Peyer's patch (tissue), 4 donors: ENCODE measurements at places on chromosomes 2 and 18. TPM values are rescaled to one million over a fixed set of nuclear protein-coding genes. Genes with fewer than 3 reads are reported as not detected.

- H3K27ac ChIP-seq = no peak overlapping the region
- no peaks in the 10 kb centered on the region for H3K36me3 ChIP-seq
- H3K27me3 ChIP-seq = no peaks in the 10 kb centered on the region
- no peak for DNase-seq
- no peaks in the 10 kb centered on the region for H3K4me1 ChIP-seq
- no peak overlapping the region for H3K4me3 ChIP-seq
These were observed 896.7 kb upstream of the ZEB2 start for GRCh38 chr2:145416640-145417039.

- no peak overlapping the region for H3K4me3 ChIP-seq
- no peaks in the 10 kb centered on the region for H3K36me3 ChIP-seq
- no peak overlapping the region for H3K27ac ChIP-seq
- DNase-seq = no peak
- no peaks in the 10 kb centered on the region for H3K4me1 ChIP-seq
- H3K27me3 ChIP-seq = no peaks in the 10 kb centered on the region
These were observed 98.6 kb downstream of the PTGR3 start for GRCh38 chr18:75110311-75110710.

KCNF1 gene
- total RNA-seq = 6.6 TPM

STK16 gene
- total RNA-seq = 27.1 TPM

DNA sequence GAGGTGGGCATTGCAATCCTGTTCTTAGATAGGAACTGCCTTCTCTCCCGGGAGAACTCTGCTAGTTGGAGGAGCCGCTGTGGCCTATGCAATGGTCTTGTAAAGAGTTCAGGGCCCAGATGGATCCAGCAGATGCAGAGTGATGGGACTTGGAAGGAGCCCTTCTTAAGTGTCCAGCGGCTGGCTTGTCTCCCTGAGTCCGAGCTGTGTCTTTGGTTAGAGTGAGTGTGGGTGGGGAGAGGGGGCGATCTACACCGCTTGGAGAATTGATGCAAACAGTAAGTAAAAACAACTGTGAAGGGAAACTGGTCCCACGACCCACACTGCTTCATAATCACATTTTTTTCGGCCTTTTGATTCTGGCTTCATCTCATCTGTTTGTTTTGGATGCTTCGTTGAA is 89.8 kb upstream of the CYRIA start:
- H3K27ac ChIP-seq = no peak overlapping the region
- no peaks in the 10 kb centered on the region for H3K27me3 ChIP-seq
- no peak overlapping the region for H3K4me3 ChIP-seq
- DNase-seq = no peak
- no peaks in the 10 kb centered on the region for H3K4me1 ChIP-seq
- H3K36me3 ChIP-seq = no peaks in the 10 kb centered on the region

DNA sequence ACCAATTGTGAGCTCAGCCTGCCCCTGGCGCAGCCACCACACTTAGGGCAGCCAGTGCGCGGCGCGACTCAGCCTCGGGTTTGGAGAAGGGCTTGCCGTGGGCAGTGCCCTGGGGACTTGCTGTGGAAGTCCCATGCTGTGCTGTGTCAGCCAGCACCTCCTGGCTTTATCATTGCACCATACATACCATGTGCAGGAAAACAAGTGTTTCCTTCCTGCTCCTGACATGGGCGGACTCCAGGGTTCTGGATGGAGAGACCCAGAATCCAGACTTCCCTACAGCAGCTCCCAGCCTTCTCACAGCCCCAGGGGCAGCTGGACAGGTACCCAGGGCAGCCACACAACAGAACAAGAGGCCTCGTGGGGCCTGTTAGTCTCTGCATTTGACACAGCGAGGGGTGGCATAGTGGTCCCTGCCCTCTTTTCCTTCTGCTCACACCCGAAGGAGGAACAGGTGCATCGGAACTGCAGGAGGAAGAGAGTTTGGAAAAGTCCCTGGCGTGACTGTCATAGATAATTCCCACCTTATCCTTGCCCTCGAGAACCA is 54.2 kb downstream of the SDC1 start:
- no peak overlapping the region for H3K4me3 ChIP-seq
- no peak overlapping the region for H3K27ac ChIP-seq

GRCh38 chr18:59941331-59941730 is 41.5 kb downstream of the PMAIP1 start:
- no peak overlapping the region for H3K27ac ChIP-seq
- no peaks in the 10 kb centered on the region for H3K4me1 ChIP-seq
- no peak overlapping the region for H3K4me3 ChIP-seq
- no peaks in the 10 kb centered on the region for H3K36me3 ChIP-seq
- DNase-seq = no peak

DNA sequence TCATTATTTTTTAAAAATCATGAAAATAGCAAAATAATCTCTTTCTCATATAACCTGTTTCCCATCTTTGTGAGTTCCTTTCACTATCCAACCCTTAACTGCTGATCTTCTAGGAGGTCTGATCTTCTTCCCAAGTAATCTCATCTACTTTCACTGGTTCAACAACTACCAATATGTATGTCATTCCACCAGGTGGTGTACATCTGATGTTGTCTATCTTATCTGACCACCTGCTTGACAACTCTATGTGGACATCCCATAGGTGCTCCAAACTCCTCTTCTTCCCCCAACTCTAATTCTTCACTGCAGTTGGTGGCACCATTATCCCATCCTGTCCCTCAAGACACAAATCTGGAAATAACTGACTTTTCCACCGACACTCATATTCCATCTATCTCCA is 62.5 kb downstream of the FAM228A start:
- no peaks in the 10 kb centered on the region for H3K4me1 ChIP-seq
- H3K27ac ChIP-seq = no peak overlapping the region
- no peak overlapping the region for H3K4me3 ChIP-seq
- no peaks in the 10 kb centered on the region for H3K27me3 ChIP-seq
- no peaks in the 10 kb centered on the region for H3K36me3 ChIP-seq

ALKAL2 gene
- 3.6 TPM for total RNA-seq

- H3K4me3 ChIP-seq = no peak overlapping the region
- no peaks in the 10 kb centered on the region for H3K36me3 ChIP-seq
- H3K27me3 ChIP-seq = no peaks in the 10 kb centered on the region
- no peak for DNase-seq
- no peaks in the 10 kb centered on the region for H3K4me1 ChIP-seq
These were observed 435.2 kb downstream of the ARHGAP15 start for GRCh38 chr2:143564419-143564818.

- DNase-seq = no peak
- H3K4me1 ChIP-seq = no peaks in the 10 kb centered on the region
- H3K27ac ChIP-seq = no peak overlapping the region
These were observed 25.6 kb upstream of the ITGB6 start for GRCh38 chr2:160225722-160226121.

GRCh38 chr18:35939138-35939537 is 33.3 kb upstream of the RMP24 start:
- no peak for DNase-seq
- H3K4me3 ChIP-seq = no peak overlapping the region
- no peak overlapping the region for H3K27ac ChIP-seq
- H3K4me1 ChIP-seq = no peaks in the 10 kb centered on the region
- H3K36me3 ChIP-seq = no peaks in the 10 kb centered on the region

KHK gene
- 453 TPM for total RNA-seq

EHD3 gene
- 20.6 TPM for total RNA-seq

- no peaks in the 10 kb centered on the region for H3K27me3 ChIP-seq
- H3K36me3 ChIP-seq = no peaks in the 10 kb centered on the region
- no peak overlapping the region for H3K4me3 ChIP-seq
- H3K27ac ChIP-seq = no peak overlapping the region
These were observed 306.5 kb upstream of the ZNF521 start for GRCh38 chr18:25658476-25658875.

- no peaks in the 10 kb centered on the region for H3K27me3 ChIP-seq
- no peak overlapping the region for H3K27ac ChIP-seq
- no peak for DNase-seq
- no peaks in the 10 kb centered on the region for H3K4me1 ChIP-seq
- no peak overlapping the region for H3K4me3 ChIP-seq
These were observed 70.6 kb downstream of the LYPD6 start for GRCh38 chr2:149400997-149401396.

- H3K36me3 ChIP-seq = no peaks in the 10 kb centered on the region
- no peak overlapping the region for H3K4me3 ChIP-seq
- no peaks in the 10 kb centered on the region for H3K27me3 ChIP-seq
- H3K4me1 ChIP-seq = no peaks in the 10 kb centered on the region
- DNase-seq = no peak
These were observed 84.3 kb upstream of the MAP4K4 start for GRCh38 chr2:101613056-101613704.

GRCh38 chr2:151919786-151920185 is 91.6 kb upstream of the ARL5A start:
- H3K36me3 ChIP-seq = no peaks in the 10 kb centered on the region
- H3K4me3 ChIP-seq = no peak overlapping the region
- DNase-seq = no peak
- H3K27me3 ChIP-seq = no peaks in the 10 kb centered on the region

GRCh38 chr2:23588508-23589201 is 203.7 kb downstream of the KLHL29 start:
- no peak overlapping the region for H3K4me3 ChIP-seq
- H3K27me3 ChIP-seq = no peaks in the 10 kb centered on the region
- H3K36me3 ChIP-seq = no peaks in the 10 kb centered on the region
- no peaks in the 10 kb centered on the region for H3K4me1 ChIP-seq

GRCh38 chr2:55345064-55345463 is 74.6 kb downstream of the CCDC88A start:
- H3K4me3 ChIP-seq = no peak overlapping the region
- no peaks in the 10 kb centered on the region for H3K36me3 ChIP-seq
- H3K4me1 ChIP-seq = no peaks in the 10 kb centered on the region
- H3K27ac ChIP-seq = no peak overlapping the region
- no peaks in the 10 kb centered on the region for H3K27me3 ChIP-seq

DNA sequence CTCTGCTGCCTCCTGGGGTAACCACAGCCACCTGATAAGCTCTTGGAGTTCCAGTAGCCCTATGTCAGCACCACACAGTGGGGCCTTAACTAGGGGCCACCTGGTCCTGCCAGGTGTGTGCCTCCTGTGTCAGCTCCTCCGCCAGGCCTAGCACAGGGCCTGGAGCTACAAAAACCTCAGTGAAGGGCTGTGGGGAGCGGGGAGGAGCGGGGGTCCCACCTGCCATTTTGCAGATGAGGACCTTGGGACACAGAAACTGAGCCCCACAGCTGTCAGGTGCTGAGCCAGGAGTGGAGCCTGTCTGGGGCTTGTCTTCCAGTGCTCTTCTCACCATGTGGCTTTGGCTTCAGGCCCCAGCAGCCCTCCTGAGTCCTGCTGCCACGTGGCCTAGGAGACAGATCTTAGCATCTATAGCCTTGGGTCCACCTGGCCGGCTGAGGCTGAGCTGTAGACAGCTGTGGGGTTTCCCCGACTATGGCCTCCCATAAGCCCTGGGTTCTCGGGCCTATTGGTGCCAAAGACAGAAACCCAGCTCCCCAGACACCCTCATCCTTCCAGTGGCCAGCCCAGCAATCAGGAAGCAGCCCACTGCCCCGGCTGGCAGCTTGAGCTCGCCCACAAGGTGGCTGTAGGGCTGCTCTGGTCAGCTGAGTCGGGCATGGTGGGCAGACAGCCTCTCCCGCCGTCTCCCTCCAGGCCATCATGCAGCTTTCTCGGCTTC is 104.5 kb upstream of the MCFD2 start:
- no peaks in the 10 kb centered on the region for H3K27me3 ChIP-seq
- H3K4me1 ChIP-seq = no peaks in the 10 kb centered on the region
- no peaks in the 10 kb centered on the region for H3K36me3 ChIP-seq
- H3K27ac ChIP-seq = no peak overlapping the region
- H3K4me3 ChIP-seq = no peak overlapping the region

LRATD1 gene
- total RNA-seq = 94.8 TPM

DNA sequence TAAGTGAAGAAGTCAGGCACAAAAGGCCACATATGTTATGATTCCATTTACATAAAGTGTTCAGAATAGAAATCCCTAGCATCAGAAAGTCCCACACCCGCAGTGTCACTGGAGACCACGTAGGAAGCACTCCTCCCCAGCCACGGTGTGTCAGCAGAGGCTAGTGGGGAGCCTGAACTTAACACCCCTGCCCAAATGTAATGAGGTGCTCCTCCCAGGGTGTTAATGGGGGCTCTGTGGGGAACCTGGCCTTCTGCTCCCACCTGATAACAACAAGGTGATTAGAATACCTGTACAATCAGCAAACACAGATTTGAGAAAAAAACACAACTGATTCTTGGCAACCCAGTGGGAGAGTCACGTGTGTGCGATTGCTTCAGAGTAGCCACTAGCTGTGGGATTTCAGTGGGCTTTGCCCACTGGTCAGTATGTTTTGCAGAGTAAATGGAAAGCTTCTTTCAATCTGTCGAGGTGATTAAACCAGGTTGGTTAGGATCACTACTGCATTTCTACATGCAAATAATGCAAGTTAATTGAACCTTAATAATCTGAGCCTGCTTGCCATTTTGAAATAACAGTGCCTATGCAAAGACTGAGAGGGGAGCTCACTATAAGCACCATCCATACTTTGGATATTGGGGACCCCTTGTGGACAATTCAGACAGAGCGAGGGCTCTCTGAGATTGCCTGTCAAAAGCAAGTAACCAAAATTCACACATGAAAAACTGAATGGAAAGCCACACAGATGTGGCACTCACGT is 20.6 kb upstream of the ATRAID start:
- no peak overlapping the region for H3K4me3 ChIP-seq
- H3K27ac ChIP-seq = no peak overlapping the region
- no peaks in the 10 kb centered on the region for H3K27me3 ChIP-seq

ANKRD62 gene
- not detected for total RNA-seq

- no peaks in the 10 kb centered on the region for H3K4me1 ChIP-seq
- DNase-seq = no peak
- no peaks in the 10 kb centered on the region for H3K27me3 ChIP-seq
- no peaks in the 10 kb centered on the region for H3K36me3 ChIP-seq
- no peak overlapping the region for H3K4me3 ChIP-seq
These were observed 69.6 kb downstream of the ETAA1 start for GRCh38 chr2:67466734-67467133.

- H3K27me3 ChIP-seq = no peaks in the 10 kb centered on the region
- no peaks in the 10 kb centered on the region for H3K36me3 ChIP-seq
- no peak overlapping the region for H3K27ac ChIP-seq
These were observed 59.4 kb downstream of the ALPK2 start for GRCh38 chr18:58569490-58569911.

SLC8A1 gene
- 19.6 TPM for total RNA-seq

- no peak overlapping the region for H3K27ac ChIP-seq
- no peak for DNase-seq
- H3K36me3 ChIP-seq = no peaks in the 10 kb centered on the region
- H3K27me3 ChIP-seq = no peaks in the 10 kb centered on the region
- H3K4me3 ChIP-seq = no peak overlapping the region
These were observed 11.5 kb upstream of the FEZ2 start for GRCh38 chr2:36609507-36609906.

SLC16A14 gene
- total RNA-seq = not detected

DNA sequence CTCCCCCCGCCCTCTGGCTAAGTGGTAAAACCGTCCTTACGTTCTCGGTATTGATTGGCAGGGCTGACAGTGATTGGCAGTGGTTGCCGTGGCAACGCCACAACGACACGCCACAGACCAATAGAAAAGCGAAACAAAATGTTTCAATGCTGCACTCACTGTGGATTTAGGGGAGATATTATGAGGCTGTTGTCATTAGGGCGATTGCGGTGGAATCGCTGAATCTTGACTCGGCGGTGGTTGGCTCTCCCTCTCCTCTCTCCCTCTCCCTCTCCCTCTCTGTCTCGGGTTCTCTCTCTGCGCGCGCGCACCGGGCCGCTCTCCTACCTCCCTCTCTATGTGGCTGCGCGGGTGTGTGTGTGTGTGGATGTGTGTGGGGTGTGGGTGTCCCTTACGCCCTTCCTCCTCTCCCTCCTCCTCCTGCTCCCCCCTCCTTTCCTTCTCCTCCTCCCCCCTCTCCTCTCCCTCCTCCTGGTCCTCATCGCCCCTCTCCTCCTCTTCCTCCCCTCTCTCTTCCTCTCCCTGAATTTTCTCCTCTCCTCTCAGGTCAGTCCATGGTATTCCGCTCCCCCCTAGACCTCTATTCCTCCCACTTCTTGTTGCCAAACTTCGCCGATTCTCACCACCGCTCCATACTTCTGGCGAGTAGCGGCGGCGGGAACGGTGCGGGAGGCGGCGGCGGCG is at the start of gene SIX3:
SIX3 (plus strand) TSS at position 152 of the 684 bp plus-strand sequence; CDS start at position 555, 403 bp downstream.
- H3K36me3 ChIP-seq = no peaks in the 10 kb centered on the region
- H3K27ac ChIP-seq = no peak within 1 kb of the TSS
- peak within 1 kb of the TSS; percentile 49 for H3K4me3 ChIP-seq
- H3K27me3 ChIP-seq = peaks cover 65% of the 10 kb centered on the region
- H3K4me1 ChIP-seq = peaks cover 58% of the 10 kb centered on the region
